NCI-H2171 (cell line): ENCODE measurements at places on chromosomes 7 and 10.

DNA sequence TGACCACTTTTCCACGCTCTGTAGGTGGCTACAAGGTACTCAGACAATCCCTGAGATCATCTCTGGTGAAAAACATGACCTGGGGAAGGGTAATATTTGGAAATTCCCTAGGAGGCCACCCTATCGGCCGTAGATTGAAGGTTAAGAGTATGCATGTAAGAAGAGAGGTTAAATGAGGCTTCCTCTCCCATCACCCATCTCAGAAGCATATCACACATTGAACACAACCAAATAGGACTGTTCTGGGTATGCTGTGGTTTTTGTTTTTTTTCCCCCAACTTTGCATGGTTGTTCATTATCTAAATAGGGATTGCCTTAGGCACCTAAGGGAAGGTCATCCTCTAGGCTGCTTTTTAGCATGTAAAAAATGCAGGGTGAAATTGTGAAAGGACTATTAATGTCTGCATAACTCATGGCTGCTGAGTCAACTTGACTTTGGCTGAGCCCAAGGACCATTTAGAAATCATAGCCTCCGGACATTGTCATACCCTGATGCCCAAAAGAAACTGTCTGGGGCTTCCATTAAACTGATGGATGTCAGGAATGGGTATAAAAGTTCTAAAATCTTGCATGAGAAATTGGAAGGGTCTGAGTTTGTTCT is 24.7 kb upstream of the ST8SIA6 start:
- no peak for DNase-seq

DNA sequence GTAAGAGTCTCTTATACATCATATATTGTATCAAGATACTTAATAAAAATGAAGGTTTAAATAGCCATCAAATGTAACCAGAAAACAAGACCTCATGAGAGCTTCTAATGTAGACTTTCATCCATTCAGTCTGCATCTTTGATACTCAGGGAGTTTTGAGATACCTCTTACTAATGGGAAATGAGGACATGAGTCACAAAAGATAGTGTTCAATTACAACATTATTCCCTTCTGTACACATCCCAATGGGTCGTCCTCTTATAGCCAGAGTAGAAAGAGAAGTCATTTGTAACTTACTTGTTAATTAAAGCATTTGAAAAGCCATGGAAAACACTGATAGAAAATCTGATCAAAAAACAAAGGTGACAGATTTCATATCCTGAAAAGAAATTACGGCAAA is 19.4 kb downstream of the SHTN1 start:
- no peak for DNase-seq

DNA sequence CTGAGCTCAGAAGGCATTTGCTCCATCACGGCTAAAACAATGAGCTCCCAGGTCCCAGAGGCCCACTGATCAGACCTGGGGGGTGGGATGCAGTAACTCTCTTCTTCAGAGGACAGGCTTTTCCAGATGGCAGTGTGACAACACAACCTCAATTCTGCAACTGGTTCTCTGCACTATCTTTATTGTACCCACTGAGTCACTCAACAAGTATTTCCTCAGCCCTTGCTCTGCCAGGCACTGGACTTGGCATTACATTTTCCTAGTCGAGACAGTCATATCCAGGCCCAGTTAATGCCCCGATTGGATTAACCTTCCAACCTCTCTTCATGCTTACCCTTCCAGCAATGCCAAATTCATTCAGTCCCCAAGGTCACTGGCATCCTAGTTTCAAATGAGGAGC is 72.6 kb downstream of the JAZF1 start:
- no peak for DNase-seq

DNA sequence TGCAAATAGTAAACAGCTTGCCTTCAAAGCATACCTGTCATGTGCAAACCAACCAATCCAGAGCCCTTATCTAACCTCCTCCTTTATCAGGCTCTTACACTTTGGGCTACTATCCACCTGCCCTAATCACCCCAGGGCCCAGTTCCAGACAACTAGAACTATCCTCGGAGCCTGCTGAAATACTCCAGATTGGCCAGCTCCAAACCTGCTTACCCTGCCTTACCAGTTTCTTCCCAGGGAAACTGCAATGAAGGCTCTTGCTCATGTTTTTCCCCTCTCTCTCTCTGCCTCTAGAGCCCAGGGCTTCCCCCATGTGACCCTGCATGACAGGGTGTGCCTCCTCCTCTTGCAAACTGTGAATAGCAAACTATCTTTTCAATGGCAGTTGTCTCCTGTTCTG is 81.4 kb upstream of the CAPZA2 start:
- no peak for DNase-seq
